Stimulated activated naive CD4-positive, alpha-beta T cell treated with Interleukin-2 at 50 U/mL for 16 hours (primary cell): ENCODE measurements at places on chromosomes 11 and 22.
A peak's percentile ranks its signal among the peaks of the same experiment; 100 is the strongest.

DNA sequence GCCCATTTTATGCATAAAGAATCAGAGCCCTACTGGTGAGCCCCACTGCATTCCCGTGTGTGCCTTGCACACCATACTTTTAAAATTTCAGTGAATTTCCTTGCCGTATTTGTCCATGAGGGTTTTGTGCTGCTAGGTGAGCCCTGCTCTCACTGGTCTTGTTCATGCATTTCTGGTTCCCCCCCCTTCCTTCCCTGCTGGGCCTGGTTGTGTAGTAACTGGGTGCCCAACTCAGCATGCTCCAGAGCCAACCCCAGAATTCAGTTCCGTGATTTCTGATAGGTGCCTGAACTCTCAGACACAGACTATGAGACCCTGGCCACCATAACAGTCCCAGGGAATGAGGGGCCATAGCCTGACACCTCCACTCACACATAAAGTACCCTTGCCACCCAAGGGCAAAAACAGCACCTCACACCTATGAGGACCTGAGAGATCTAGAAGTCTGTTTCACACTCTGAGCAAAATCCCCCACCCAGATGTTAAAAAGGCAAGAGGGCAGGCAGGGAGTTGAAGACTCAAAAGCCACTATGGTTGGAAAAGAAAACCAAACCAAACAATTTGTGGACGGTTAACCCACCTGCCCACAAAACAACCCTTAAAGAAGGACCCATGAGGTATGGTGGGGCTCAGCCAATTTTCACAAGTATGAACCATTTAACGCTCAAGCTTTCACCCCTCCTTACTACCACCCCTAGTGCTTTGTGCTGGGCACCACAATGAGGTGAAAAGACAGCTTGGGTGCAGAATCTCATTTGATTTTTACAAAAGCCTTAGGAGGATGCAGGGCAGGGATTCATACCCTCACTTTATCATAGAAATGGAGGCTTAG lies 16.8 kb upstream of the IL10RA start:
- no peak for DNase-seq

- no peak for DNase-seq
These were observed 50.5 kb upstream of the ZBED5 start for GRCh38 chr11:10908215-10908951.

DNA sequence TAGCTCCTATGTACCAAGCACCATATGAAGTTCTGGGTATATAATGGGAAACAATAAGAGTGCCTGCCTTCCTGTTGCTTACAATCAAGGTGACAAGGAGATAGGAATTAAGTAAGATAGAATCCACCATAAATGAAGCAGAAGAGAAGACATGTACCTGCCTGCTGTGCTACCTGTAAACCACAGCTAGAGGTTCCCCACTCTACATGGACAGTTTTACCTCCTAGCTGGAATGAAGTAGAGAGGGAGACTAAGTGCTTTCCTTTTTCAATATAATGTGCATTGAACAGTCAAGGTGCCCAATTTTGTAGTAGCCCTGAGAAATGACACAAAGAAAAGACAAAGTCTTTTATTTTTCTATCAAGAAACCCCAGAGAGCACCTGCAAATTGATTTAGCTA lies 984.6 kb downstream of the DLG2 start:
- no peak for DNase-seq

DNA sequence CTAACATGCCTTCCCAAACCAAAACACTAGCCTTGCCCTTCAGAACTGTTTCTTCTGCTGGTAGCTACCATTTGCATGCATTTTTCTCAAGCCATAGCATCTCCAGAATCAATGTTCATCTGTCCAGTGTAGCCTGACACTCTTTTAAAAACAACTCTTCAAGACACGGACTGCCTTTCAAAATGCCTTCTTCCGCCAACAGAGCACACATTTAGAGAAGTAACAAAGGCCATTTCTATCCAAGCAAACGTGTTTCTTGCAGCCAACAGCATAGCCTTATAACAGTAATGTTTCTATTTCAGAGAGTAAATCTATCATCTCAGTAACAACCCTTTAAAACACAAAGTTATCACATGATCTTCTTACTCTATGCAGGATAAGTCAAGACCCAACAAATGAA lies 143.3 kb upstream of the MTMR2 start:
- no peak for DNase-seq

- DNase-seq = no peak
These were observed 11.0 kb downstream of the CSTPP1 start for GRCh38 chr11:46947399-46948077.

GRCh38 chr11:110087812-110088534 lies 5.2 kb upstream of the ZC3H12C start:
- DNase-seq = no peak

DNA sequence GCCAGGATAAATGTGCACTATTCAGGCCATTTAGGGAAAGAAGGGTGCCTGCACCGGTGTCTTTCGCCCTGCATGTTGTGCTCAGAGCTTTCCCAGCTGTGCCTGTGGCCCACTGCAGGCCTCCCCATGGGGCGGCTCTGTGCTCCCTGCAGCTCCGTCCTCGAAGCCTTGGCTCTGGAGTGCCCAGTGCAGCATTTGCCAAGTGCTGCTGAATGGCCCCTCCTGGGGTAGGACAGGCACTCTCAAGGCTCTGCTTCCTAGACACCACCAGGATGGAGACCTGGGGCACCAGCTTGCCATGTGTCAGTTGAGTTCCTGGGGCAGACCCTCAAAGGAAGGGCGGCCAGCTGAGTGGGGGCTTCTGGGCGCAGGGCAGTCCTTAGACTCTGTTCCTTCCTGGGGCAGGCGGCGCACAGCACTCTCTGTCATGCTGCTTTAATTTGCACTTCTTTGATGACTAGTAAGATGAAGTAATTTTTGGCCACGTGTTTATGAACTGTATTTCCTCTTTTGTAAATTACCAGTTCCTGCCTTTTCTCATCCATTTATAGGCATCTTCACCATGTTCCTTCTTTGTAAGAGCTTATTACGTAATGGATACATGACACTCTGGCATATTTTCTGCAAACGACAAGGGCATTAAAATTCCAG lies 32.1 kb upstream of the GNB1L start:
- no peak for DNase-seq

GRCh38 chr11:85310479-85310878 lies 316.7 kb downstream of the DLG2 start:
- no peak for DNase-seq

DNA sequence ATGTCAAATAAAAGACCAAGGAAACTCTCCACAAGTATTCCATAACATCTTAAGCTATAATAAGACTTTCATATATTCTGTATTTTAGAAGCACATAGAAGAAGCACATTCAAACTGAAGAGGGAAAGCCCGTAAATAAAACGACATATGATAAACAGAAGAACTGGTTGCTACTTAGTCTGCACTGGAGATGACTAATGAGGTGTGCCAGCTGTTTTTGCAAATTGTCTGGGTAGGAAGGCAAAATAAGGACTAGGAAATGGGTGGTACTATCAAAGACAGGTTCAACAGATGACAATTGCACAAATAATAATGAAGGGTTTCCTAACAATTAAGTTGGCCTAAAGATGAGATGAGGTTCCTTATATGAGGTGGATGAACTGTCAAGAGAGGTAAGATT lies 593.2 kb upstream of the CCDC179 start:
- DNase-seq = no peak

GRCh38 chr22:46460857-46461256 lies 76.6 kb downstream of the CELSR1 start:
- DNase-seq = no peak

DNA sequence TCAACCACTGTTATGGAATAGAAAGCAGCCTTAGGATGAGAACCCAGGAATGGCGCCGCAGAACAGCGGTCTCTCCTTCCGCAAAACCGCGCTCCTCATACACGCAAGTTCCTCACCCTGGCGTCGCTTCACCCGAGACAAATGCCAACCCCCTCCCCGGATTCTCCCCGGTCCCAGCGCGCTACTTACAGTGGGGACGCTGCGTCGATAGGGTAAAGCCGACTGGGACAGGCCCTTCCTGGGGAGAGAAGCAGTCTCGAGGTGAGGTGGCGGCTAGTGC lies 287 bp downstream of the RPS13 start:
- no peak for DNase-seq

DNA sequence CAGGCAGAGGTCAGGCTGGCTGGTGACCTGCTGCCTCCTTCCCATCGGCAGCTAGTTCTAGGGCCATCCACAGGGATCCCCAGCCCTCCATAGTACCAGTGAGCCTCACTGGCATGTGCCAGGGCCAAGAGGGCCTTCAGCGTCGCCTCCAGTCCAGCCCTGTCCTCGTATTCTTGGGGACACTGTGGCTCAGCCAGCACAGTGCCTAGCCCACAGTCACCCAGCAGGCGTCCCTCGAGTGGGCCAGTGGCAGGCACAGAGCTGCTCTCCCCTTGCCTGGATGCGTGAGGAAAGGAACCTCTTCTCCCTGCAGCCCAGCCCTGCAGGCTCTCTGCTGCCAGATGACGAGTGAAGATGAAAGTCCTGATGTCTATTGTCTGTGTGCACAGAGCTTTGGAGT lies 10.6 kb upstream of the SH3BP1 start:
- no peak for DNase-seq

DNA sequence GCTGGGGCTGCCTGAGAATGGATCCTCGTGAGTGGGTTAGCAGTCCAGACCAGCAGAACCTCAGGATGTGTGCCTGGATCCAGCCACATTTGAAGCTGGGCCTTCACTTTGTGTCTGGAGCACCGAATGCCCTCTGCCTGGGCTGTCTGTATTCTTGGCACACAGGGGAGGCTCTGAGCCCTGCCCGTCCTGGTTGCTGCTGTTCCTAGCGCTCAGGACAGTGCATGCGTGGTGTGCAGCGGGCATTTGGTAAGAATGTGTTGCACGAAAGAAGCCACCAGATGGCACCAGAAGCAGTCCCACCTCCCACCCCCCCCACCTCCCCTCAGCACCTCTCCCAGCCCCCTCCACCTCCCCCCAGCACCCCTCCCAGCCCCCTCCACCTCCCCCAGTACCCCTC lies 4.1 kb upstream of the MAPK11 start:
- DNase-seq = peak; percentile 29

- no peak for DNase-seq
These were observed 37.1 kb downstream of the PKNOX2 start for GRCh38 chr11:125201525-125202141.

DNA sequence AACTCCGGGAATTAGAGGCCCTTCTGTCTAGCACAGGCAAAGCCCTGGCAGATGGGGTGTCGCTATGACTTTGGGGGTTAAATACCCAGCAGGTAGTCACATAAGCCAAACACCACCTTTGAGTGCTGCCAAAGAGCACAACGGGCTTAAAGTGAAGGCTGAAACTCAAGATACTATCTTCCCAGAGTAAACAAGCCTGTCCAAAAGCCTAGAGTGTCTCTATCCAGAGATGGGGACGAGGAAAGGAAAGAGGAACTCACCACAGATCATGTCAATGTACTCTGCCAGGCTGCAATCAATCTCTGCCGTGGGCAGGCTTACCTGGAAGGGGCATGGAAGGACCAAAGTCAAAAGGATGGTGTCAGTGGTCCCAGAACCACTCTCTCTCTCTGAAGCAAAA lies 14.5 kb downstream of the TMEM25 start:
- DNase-seq = no peak

GRCh38 chr11:93000511-93001476 lies 31.3 kb downstream of the MTNR1B start:
- DNase-seq = no peak

DNA sequence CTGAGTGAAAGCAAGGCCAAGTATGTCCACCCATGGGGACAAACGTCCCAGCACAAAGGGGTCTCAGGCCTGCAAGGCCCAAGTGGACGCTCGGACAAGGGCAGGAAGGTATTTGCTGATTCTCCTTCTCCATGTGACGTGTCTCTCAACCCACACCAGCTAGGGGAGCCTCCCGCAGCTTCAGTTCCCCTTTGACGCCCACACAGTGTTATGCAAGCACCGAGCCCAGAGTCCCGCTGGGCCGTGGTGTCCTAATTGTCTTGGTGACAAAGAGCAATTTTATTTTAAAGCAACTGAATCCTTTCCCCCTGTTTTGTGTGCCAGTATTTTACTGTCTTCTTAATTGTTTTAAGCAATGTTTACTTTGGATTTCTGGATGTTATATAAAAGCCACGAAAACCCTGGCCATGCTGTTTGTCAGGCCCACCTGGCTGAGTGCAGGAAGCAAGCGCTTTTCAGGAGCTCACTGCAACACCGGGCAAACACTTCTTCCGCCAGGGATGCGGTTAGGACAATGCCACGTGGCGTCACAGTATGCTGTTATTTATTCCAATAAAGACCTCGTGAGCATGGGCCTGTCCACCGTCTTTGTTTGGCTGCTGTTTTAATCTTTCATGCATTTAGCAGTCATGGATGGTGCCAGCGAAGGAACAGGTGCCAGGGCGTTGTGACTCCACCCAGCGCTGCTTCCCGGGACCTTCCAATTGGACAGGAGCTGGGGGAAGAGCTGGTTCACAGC lies 8.2 kb upstream of the PARVG start:
- DNase-seq = no peak

DNA sequence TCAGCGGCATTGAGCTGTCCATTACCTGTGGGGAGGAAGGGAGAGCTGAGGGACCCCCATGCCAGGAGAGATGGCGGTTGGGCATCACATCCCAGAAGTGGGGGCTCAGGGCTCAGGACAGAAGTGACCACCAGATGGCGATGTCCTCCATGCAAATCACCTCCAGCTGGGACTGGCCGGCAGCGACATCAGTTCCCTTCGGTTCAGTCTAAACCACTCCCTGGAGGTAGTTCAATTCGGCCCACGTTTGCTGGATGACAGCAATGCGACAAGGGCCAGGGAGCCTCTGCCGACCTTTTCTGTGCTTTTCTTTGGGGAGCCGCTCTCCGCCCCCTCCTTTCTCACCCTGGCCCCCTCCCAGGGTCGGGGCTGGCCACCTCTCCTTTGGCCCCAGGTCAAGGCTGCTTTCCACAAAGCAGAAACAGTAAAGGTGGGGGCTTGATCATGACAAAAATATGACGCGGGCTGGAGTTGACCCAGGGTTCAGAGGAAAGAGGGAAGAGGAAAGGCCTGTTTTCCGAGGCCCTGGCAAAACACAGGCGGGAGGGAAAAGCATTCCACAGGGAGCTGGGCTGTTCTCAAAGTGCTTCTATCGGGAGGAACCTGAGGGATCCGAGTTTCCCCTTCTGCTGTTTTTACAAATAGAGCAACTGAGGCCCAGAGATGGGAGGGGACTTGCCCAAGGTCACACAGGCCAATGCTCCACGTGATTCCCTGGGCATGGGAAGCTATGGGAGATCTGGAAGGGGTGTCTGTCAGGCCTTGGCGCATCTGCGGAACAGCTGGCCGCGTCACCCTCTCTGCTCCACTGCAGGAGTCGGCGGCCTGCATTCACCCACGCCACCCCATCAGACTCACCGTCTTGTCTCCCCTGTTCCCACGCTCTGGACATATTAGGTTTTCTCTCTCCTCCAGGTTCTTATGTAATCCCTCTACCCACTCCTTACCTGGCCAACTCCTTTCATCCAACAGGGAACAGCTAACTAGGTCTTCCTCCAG lies 54.7 kb downstream of the FBXO7 start:
- DNase-seq = peak; percentile 23
